ENCODE measurements at places on chromosomes 4 and X.

- DNase-seq: no peak
- H3K4me3 ChIP-seq: no peak overlapping the region
- peaks cover 4% of the 10 kb centered on the region for H3K4me1 ChIP-seq
- H3K27ac ChIP-seq: no peak overlapping the region
- no peaks in the 10 kb centered on the region for H3K27me3 ChIP-seq
Observed at GRCh38 chr4:13957871-13958270, 330.3 kb upstream of the BOD1L1 start.

- no peaks in the 10 kb centered on the region for H3K27me3 ChIP-seq
- DNase-seq: peak; percentile 16
- H3K4me3 ChIP-seq: no peak overlapping the region
- no peak overlapping the region for H3K27ac ChIP-seq
Observed at GRCh38 chrX:53122013-53122412, 28.1 kb downstream of the KANTR start.

- peak overlapping the region; percentile 74 for H3K27ac ChIP-seq
- DNase-seq: no peak
- H3K27me3 ChIP-seq: no peaks in the 10 kb centered on the region
Observed at GRCh38 chr4:41050116-41050515, 164.2 kb downstream of the APBB2 start.

- H3K4me1 ChIP-seq: no peaks in the 10 kb centered on the region
- H3K27me3 ChIP-seq: no peaks in the 10 kb centered on the region
- H3K27ac ChIP-seq: no peak overlapping the region
- no peak for DNase-seq
- no peak overlapping the region for H3K4me3 ChIP-seq
Observed at GRCh38 chr4:7213807-7214206, 21.5 kb downstream of the SORCS2 start.

GRCh38 chr4:162659716-162660115, 495.9 kb upstream of the FSTL5 start:
- H3K4me1 ChIP-seq: no peaks in the 10 kb centered on the region
- no peaks in the 10 kb centered on the region for H3K27me3 ChIP-seq
- no peaks in the 10 kb centered on the region for H3K36me3 ChIP-seq
- no peak overlapping the region for H3K4me3 ChIP-seq
- no peak for DNase-seq
- H3K27ac ChIP-seq: no peak overlapping the region

Measured in testis (tissue), 5 donors.